A549 treated with CpdA at 1 μM for 4 hours (cell line): ENCODE measurements at places on chromosomes 11 and 22. TPM values are rescaled to one million over a fixed set of nuclear protein-coding genes. Genes with fewer than 3 reads are reported as not detected.

Gene SIPA1
- 8.2 to 22.4 TPM (median 21.4 TPM) in 5 replicates for total RNA-seq

Gene RCOR2
- 0.55 to 1.1 TPM (median 1.0 TPM) in 5 replicates for total RNA-seq

Gene MMP11
- 0.09 to 0.18 TPM (median 0.12 TPM) in 4 of 5 replicates, not detected in the other for total RNA-seq

Gene CPT1A
- total RNA-seq, result 25.8 to 30.6 TPM (median 29.6 TPM) in 5 replicates

Gene DDTL
- total RNA-seq, result 1.5 to 2.0 TPM (median 1.8 TPM) in 5 replicates

Gene BAIAP2L2
- total RNA-seq, result 2.9 to 4.9 TPM (median 4.4 TPM) in 5 replicates

Gene CXCR5
- 0.14 to 0.28 TPM (median 0.19 TPM) in 4 of 5 replicates, not detected in the other for total RNA-seq

Gene CCDC116
- 0.05 to 0.22 TPM (median 0.08 TPM) in 4 of 5 replicates, not detected in the other for total RNA-seq

Gene KRTAP5-7
- not detected in 5 replicates for total RNA-seq

Gene TMA7B
- total RNA-seq, result not detected in 5 replicates

Gene SLC22A8
- total RNA-seq, result not detected in 5 replicates

Gene TRIM6
- 10.8 to 14.1 TPM (median 11.6 TPM) in 5 replicates for total RNA-seq

Gene MSANTD2
- 4.4 to 6.0 TPM (median 5.5 TPM) in 5 replicates for total RNA-seq

Gene MMP8
- total RNA-seq, result not detected in 5 replicates

Gene FXYD6
- 0.12 to 0.80 TPM (median 0.27 TPM) in 5 replicates for total RNA-seq

Gene MIAT
- 0.27 to 1.0 TPM (median 0.40 TPM) in 5 replicates for total RNA-seq

Gene RTN4R
- 6.1 to 10.9 TPM (median 8.8 TPM) in 5 replicates for total RNA-seq
